ENCODE measurements at places on chromosomes 2 and 18.

DNA sequence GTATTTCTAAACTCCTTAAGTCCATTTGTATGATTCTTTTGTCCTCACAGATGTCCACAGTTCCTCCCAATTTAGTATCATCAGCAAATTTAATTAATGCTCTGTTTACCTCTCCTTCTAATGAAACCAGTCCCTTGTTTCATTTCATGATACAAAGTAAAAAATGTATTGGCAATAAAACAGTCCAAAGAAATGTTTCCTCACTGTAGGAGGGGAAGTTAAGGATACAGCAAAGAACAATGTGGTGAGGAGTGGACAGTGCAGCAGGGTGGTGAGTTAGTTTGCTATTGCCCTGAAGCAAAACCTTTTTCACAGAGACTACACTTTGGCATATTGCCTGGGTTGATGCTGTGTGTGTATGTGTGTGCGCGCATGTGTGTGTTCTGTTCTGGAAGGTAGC is 401.5 kb downstream of the ARHGAP15 start:
- DNase-seq, result no peak

- DNase-seq, result no peak
Measured at GRCh38 chr18:62347089-62347506, 22.0 kb downstream of the TNFRSF11A start.

DNA sequence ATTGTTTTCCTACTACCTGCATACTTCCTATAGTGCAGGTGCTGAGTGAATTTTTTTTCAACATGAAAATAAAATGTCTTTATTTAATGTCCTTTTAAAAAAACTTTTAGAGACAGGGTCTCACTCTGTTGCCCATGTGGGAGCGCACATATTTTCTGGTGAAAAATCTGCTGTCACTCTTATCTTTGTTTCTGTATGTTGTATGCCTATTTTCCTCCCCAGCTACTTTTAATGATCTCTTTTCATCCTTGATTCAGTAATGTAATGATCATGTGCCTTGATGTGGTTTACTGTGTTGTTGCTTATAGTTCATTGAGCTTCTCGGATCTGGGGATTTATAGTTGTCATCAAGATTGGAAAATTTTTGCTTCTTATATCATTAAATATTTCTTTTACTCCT is 117.3 kb downstream of the ARL6IP6 start:
- no peak for DNase-seq

GRCh38 chr2:47479863-47480262 is 76.9 kb downstream of the MSH2 start:
- DNase-seq, result no peak

- peak; percentile 8 for DNase-seq
Measured at GRCh38 chr18:35178260-35178659, 62.6 kb upstream of the ZNF397 start.

DNA sequence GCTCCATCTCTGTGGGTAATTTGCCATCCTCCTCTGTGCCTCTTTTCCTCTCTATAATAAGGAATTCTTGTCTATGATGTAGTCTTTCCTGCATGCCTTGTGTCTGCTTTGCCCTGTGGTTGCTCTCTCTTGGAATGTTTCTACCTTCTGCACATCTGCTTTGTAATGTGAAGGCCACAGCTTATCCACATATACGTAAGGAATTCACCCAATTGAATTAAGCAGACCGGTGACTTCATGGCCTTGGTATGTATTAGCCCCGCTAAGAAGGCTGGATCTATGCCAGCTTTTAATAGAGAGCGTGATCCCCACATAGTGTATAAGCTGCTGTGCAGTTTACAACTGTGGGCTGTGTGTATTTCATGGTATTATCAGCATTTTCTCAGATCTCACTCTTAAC is 274.7 kb downstream of the RNF144A start:
- peak; percentile 95 for DNase-seq

Data from non-pigmented ciliary epithelial cell (primary cell).